Right renal pelvis (tissue), 4 donors: ENCODE measurements at places on chromosomes 16 and 17.

DNA sequence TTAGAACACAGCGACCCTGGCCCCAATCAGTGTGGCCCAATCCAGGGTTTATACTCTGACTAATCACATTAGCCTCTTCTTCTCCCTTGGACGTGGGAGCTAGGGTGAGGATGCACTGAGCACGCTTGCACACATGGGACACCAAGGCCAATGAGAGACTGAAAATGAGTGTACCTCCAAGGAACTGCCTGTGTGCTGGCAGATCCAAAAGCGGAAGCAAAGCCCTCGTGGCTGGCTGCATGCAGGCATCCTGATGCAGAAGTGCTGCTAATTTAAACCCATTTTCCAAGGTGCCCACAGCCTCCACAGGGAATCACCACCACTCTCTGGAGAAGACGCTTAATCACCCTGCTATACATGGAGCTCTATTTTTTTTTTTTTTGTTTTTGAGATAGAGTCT, 375.3 kb upstream of the XYLT1 start:
- DNase-seq: no peak

- no peak for DNase-seq
These were observed 28.9 kb upstream of the CCL2 start for GRCh38 chr17:34226011-34226743.

- DNase-seq: no peak
These were observed 65.1 kb upstream of the TNRC6C start for GRCh38 chr17:77893144-77894044.

GRCh38 chr17:74892013-74892841, 1.2 kb downstream of the FADS6 start:
- no peak for DNase-seq

GRCh38 chr16:66798161-66798560, 3.2 kb downstream of the TERB1 start:
- no peak for DNase-seq

- DNase-seq: peak; percentile 48
These were observed 93.7 kb downstream of the PMP22 start for GRCh38 chr17:15171167-15172047.

- DNase-seq: no peak
These were observed 42.5 kb downstream of the PLCG2 start for GRCh38 chr16:81821436-81822128.

DNA sequence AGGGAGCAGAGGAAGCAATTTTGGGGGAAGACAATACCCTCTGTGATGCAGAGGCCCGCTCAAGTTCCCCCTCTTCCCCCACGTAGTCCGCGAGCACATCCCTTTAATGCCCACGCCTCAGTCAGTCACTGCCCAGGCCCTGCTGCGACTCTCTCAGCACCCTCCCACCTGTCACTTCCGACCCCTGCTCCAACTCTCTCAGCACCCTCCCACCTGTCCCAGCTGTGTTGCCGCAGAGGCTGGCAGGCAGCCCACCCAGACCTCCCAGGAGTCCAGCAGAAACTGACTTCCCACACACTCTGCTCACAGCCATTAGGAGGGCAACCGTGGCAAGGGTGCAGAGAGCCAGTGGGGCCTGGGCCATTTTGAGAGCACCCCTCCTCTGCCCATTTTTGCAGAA, 92.7 kb downstream of the WSCD1 start:
- DNase-seq: no peak

- no peak for DNase-seq
These were observed 27.3 kb downstream of the RNF213 start for GRCh38 chr17:80287806-80288567.

GRCh38 chr16:66457888-66458287, 30.8 kb downstream of the BEAN1 start:
- no peak for DNase-seq

DNA sequence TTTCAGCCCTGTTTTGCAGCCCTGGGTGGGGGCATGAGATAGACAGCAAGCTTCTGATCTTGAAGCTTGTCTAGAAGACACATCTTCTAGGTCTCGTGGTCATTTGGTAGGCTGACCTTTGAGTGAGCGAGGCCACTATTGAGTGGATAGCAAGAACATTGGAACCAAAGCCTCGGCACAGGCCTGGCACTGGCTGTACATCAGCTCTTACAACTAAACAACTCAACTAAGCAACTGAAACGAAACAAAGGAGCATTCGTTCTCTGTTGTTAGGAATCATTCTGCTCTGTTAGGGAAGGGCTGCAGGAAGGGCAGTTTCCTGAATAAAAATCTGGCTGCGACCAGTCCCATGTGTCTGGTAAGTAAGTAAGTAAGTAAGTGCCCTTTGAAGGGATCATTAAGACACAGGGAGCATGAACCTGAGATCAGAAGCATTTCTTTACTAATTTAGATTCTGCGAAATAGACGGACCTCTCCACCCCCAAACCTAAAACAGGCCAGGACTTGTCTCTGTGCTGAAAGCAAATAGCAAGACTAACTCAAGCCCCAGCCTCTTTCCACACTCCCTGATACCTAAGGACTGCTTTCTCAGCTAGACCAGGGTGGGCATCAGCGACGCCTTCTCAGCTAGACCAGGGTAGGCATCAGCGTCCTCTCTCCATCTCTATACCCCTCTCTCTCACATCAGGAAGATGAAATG, 22.7 kb downstream of the CYB561 start:
- DNase-seq: no peak

- no peak for DNase-seq
These were observed 33.7 kb downstream of the SRCIN1 start for GRCh38 chr17:38571833-38572668.

- no peak for DNase-seq
These were observed 86.7 kb upstream of the XYLT1 start for GRCh38 chr16:17557480-17557879.

GRCh38 chr17:69492410-69493071, 78.0 kb downstream of the MAP2K6 start:
- no peak for DNase-seq

DNA sequence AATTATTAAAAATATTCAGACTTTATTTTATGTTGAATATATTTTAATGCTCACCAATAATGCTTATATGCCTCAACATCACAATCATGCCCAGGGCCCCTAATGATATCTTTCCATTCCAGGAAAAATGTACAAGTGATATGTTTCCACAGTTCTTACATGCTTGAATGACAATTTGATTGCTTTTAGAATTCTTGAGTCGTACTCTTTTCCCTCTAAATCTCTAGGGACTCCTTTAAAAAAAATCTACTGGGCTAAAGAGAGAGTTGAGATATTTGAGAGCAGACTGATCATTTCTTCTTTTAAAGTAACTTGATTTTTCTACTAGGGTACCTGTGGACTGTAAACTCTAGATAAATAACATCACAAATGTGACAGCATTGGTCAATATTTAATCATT, 18.2 kb upstream of the HLF start:
- DNase-seq: no peak

DNA sequence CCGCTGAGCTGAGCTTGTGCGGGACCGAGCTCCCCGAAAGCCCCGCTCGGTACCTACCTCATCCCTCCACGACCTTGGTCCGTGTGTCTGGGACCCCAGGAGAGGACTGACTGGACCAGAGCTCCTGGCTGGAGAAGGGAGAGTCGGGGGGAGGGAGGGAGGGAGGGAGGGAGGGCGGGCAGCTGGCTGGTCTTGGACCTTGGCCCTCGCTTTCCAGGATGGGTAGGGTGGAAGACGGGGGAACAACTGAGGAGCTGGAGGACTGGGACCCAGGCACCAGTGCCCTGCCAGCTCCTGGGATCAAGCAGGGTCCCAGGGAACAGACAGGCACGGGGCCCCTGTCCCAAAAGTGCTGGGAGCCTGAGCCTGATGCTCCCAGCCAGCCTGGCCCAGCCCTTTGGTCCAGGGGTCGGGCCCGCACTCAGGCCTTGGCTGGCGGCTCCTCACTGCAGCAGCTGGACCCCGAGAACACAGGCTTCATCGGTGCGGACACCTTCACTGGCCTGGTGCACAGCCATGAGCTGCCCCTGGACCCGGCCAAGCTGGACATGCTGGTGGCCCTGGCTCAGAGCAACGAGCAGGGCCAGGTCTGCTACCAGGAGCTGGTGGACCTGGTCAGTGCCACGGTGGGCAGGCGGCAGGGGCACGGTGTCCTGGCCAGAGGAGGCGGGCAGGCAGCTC, 553 bp downstream of the RHBDL1 start:
- no peak for DNase-seq

GRCh38 chr17:57288773-57289121, 32.4 kb downstream of the MSI2 start:
- DNase-seq: no peak

DNA sequence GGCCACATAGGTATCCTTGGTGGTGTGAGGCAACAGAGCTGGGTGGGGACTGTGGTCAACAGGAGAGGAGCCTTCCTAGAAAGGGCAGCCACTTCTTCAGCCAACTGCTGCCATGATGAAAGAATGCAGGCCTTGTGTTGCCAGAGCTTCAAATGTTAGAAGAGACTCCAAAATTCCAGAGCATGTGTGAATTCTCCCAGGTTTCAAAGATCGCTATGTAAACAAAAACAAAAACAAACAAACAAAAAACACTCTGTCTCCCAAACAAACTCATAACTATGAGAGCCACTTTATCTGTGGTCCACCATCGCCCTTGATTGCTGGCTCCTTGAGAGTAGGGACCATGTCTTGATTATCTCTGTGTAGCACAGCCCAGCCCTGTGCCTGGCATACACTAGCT, 55.5 kb upstream of the ZNF423 start:
- no peak for DNase-seq

DNA sequence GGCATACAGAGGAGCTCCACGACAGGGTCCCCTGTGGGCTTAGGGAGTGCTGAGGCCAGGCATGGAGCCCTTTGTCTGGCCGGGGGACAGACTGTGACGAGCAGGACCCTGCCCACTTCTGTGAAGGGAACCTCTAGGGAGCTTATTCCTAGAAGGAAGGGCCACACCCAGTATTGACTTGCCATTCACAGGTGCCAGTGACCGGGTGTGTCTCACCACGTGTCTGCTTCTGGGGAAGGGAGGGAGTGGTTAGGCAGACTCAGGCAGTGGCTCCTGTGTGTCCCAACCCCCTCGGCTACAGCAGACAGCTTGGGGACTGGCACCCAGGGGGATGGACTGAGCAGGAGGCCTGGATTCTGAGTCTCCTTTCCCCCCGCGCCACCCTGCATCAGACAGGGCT, 57.2 kb downstream of the SOCS1 start:
- no peak for DNase-seq

GRCh38 chr16:17193566-17194100, 277.1 kb downstream of the XYLT1 start:
- no peak for DNase-seq

DNA sequence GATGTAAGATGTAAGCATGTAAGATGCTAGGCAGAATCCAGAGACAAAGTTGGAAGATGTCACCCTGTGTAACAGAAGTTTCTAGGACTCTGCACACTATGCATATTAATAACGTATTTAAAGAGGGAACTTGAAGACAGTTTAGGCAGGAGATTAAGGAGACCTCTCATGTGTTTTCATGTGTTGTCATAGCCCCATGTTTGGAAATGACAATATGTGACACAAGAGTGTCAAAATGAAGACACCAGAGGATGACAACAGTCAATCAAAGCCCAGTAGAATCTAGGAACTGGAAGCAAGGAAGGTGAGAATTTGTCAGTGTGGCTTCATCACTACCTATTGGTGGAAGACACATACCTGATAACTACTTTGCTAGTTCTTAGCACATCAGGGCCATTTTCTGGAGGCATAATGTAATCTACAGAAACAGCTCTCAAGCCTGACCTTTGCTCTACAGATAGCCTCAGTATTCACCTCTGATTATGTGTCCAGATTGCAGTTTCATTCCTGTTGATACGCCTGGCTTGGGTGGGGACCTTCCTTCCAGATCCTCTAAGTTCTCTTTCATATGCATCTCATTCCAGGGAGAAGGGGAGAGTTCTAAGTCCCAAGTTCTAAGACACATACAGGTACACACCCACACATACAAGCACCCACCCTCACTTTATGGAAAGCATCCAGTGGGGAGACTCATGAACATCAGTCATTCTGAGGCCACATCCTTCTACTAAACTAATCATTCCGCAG, 26.3 kb downstream of the PMP22 start:
- DNase-seq: no peak

- DNase-seq: no peak
These were observed 14.4 kb downstream of the NTAN1 start for GRCh38 chr16:15041271-15042004.

DNA sequence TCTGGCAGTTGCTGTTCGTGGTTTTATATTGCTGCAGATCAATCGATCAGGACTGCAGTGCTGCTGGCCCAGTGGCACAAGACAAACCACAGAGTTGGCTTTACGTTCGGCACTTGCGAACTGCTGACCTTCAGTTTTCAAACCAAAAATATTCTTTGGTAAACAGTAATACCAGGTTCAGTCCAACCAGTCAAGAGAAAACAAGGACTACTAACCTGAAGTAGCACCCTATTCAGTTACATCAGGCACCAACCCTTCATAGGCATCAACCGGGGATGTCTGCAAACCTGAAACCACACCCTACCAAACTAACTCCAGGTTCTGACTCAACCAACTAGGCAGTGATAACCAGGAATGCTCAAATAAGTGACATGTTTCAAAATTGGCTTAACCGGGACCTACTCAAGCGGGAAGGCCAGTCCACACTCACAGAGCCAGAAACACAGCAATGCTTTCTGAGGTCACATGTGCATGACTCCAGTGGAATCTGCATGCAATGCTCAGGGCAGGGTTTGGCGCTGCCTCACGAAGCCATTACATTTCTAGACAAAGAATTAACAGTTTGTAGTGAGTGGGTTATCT, 91.1 kb downstream of the SMG6 start:
- no peak for DNase-seq

DNA sequence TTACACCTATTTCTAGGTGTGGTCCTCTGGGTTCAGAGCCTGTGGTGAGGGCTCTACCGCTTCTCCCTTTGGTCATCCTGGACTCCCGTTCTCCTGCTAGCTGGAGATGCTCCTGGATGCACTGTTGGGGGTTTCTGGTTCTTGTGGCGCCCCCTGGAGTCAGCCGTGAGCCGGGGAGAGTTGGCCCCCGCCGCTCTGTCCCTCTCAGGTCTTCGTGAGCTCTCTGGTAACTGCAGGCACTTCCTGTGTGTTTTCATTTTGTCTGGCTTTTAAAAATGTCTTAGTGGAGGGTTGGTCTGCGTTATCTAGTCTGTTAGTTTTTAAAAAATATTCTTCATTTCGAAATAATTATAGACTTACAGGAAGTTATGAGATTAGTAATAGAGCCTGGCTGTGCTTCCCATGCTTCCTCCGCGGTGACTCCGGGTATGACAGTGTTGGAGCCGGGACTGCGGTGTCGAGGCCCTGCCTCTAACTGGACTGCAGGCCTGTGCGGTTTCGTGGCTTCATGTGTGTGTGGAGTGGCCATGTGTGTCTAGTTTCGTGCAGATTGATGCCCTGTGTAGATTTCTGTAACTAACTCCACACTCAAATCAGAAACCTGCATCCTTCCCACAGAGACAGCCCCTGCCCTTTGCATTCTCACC, 78.0 kb upstream of the ZNF750 start:
- DNase-seq: no peak

GRCh38 chr17:81644976-81645952, 8.3 kb downstream of the TSPAN10 start:
- DNase-seq: no peak

GRCh38 chr16:2710711-2711231, 9.3 kb downstream of the PRSS27 start:
- DNase-seq: no peak

- no peak for DNase-seq
These were observed 74.7 kb upstream of the CDH5 start for GRCh38 chr16:66291833-66292232.
